CD8-positive, alpha-beta T cell (primary cell): ENCODE measurements at places on chromosomes 2 and 18.

DNA sequence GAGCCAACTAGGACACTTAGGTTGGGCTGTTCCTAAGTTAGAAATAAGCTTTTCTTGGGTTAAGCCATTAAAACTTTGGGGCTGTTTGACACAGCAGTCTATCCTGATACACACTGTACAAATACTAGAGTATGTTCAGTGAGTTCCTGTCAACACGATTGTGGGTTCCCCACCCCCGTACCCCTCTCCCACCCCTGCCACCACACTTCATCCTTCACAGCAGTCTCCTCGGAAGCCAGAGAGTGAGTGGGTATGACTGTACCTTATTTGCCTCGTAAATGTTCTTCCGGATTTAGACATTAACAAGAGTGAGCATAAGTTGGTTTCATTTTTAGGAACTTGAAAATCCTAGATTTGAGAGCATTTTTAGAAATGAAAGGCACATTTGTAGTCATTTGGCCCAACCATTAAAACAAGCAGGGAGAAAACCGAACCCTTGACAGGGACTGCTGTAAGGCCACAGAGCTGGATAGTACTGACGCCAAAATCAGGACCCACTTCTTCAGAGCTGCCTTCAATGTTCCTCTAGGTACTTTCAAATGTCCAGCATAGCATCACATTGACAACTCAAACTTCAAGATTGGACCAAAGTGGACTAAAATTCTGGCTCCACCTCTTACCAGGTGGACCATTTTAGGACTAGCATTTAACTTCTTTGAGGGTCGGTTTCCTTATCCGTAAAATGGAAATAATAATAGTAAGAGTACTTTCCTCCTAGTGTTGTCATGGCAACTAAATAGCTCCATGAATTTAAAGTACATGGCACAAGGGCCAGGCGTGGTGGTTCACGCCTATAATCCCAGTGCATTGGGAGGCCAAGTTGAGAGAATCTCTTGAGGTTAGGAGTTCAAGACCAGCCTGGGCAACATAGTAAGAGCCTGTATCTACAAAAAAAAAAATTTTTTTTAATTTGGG, 166.3 kb upstream of the SERTAD2 start:
- peak; percentile 43 for DNase-seq

- DNase-seq = no peak
These were observed 263.9 kb downstream of the GLI2 start for GRCh38 chr2:120999377-121000097.

DNA sequence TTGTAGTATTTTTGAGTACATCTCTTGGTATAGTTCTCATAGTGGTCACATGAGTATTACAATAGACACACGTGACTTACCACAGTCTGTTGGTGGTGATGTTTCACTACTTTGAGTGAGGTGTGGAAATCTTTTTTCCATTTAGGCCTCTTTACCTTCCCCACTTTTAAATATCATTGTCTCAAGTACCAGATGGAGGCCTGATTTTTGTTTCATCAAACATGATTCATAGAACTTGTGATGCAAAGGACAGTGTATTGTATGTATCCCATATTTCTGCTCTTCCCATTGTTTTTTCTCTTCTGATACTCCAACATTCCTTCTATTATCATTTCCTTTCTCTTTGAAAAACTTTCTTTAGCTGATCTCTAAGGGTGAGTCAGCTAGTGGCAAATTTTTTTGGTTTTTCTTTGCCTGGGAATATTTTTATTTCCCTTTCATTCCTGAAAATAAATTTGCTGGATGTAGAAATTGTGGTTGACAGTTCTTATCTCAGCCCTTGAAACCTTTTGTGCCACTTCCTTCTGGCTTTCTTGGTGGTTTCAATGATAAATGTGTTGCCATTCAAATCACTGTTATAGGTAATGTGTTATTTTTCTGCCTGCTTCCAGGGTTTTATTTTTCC, 32.8 kb downstream of the RFX8 start:
- no peak for DNase-seq

DNA sequence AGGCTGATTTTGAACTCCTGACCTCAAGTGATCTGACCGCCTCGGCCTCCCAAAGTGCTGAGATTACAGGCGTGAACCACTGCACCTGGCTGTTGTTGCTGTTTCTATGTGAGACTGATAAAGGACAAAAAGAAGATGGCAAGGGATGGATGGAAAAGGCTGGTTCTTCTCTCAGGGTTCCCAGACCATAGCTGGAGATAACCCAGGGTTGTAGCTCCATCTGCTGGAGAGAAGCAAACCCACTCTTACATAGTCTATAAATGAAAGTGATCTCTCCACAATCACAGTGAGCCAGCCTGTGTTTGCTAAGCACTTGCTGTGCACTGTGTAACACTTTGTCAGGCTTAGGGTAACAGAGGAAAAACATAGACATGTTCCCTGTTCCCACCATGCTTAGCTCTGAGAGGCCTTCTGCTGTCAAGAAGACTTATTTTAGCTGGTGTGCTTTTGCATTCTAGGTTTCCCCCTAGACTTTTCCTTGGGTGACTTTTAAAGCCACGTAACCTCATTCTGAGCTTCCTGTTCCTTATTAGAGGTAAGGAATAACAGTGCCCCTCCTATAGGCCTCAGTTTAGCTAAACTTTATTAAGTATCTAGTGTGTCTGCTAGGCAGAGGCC, 49.7 kb downstream of the LIMS1 start:
- peak; percentile 30 for DNase-seq

- no peak for DNase-seq
These were observed 428 bp downstream of the TCF4 start for GRCh38 chr18:55587418-55588110.

GRCh38 chr2:217058791-217059755, 199.2 kb upstream of the TNP1 start:
- no peak for DNase-seq

DNA sequence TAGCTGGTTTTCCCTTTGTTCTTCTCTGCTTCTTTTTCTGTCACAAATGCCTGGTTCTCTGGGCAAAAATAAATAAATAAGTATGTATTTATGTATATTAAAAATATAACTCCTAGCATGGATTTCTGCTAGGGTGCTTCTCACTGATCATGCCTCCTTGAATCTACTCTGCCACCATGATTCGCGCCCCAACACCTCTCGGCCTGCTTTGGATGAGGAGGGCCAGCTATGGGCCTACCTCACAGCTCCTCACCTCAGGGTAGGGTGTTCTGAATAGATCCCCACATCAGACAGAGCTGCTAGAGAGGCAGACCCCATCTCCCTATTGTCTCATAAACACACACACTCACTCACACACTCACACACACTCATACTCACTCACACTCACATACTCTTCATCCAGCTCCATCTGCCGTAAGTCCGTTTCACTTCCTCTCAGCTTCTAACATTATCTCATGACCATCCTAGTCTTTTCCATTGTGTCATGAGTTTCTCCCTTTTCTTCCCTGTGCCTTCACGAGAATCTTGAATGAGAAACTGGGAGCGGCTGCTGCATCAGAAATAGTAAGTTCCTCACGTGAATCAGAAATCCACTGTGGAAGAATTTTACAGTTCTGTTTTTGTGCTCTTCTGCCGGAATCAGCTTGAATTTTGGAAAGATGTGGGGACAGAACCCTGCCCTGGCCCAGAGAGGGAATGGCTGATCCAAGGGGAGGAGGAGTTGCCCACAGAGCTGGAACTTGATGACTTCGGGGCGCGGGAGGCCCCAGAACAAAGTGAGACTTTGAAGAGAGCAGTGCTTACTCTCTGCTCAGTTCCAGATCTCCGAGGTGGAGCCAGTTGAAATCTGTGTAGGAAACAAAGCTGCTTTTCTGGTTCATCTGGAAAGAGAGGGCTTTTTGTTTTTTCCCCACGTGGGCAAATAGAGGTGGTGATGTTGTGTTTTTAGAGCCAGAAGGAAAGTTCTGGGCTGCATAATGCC, 20.9 kb downstream of the ANXA4 start:
- DNase-seq = no peak

GRCh38 chr2:147554521-147555107, 290.2 kb upstream of the ACVR2A start:
- DNase-seq = no peak

DNA sequence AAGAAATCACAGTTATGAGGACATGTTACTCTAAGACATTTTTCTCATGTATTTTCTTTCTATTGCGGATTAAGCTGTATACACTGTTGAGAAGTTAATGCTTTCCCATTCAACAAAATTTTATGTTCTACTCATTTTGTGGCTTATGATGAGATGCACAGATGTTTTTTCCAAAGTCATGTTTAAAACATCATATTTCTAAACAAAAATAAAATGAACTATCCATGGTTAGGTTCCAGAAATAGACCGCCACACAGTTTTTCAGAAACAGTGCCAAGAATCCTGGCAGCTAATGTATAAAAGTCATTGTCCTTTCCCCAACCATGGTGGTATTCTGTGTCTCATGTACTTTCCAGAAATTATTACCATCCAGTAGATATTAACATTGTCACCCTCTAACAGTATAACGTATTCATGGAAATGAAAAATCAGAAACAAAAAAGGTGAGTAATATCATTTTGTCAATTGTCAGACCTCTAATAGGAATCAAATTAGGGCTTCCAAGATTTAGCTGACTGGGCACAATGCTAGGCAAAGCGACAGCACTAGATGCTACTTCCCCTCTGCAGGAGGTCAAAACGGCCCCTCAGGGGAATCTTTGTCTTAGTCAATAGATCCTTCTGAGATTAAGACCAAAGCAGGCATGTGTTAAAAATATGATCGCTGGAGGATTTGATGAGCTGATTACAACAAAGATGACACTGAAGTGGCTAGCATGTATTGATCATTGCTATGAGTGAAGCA, 54.4 kb upstream of the ZNF397 start:
- DNase-seq = no peak

DNA sequence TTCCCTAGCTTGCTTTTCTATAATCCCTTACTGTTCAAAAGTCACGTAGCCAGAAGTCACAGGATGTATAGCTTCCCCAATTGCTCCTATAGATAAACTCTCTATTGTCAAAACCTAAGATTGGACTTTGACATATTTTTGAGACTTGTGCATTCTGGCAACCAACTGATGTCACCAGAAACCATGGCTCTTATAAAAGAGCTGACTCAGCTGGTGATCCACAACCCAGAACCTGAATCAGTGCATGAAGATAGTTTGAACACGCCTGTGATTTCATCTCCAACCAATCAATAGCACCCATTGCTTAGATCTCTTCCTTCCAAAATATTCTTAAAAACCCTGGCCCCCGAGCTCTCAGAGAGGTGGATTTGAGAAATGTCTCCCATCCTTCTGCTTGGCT, 639.9 kb upstream of the PIK3C3 start:
- DNase-seq = no peak

- no peak for DNase-seq
These were observed 37.3 kb upstream of the DNAH7 start for GRCh38 chr2:196105951-196106350.

GRCh38 chr18:76448256-76449110, 46.6 kb downstream of the ZNF516 start:
- no peak for DNase-seq

- no peak for DNase-seq
These were observed 210.1 kb upstream of the STON1 start for GRCh38 chr2:48319863-48320262.

- no peak for DNase-seq
These were observed 60.6 kb downstream of the CAB39 start for GRCh38 chr2:230773039-230773773.

DNA sequence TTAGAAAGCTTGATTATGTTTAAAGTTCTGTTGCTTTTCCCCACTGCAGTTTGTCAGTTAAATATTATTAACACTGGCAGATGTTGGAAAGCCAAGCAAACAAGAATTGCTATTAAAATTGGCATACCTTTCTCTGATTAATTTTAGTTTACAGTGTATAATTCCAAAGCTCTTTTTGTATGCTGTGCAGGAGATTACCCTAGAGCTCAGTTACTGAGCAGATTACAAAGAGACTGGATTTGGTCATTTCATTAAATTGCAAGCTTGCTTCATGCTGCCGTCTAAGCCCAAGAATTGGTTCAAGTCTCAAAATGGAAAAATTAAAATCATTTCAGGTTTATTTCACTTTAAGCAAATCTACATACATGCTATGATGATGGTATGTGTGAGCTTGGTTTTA, 2.3 kb downstream of the ASAP2 start:
- DNase-seq = no peak

DNA sequence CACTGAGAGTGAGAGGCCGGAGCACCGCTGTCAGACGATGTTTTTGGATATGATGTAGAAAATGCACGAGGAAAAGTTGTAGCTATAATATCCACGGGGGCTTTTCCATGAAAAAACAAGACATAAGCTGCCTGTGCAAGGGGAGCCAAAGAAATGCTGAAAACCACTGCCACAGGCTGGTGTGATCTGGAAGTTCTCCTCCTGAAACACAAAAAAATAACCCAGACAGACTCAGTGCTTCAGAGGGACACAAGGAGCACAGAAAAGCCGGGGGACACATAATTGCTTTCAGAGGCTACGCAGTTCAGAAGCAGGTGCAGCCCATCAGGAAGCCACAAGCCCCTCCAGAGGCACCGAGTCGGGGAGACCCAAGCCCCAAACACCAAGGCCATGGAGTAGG, 98.2 kb downstream of the ZNF516 start:
- no peak for DNase-seq

- DNase-seq = no peak
These were observed 295.9 kb upstream of the CRIM1 start for GRCh38 chr2:36059691-36060090.

DNA sequence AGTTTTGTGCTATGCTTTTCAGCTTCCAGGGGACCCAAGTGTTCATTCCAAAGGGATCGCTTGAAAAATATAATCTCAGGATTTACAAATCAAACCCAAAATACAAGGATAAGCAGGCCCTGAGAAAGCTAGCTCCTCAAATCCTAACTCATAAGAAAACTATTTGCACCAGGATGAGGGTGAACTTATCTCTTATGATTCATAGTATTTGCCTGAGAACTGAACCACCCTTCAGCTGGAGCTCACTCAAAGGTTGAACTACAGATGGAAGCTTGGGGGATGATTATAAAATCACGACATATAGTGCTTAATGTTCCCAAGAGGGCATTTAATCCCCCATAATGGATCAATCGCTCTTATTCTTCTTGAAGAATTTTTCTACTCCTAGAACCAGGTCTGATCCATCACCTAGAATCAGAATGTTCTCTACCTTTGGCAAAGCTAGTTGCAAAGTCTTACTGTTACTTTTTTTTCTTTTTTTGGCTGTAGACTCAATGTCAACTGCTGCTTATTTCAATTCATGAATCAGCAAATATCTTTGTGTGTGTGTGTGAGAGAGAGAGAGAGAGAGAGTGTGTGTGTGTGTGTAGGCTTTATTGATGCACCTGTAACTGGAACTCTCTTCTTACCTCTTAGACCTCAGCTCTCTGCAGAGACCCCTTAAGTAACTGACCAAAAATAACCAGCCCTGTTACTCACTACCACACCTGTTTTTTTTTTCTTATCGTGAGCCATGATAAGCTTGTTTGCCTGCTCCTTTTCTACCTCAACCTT, 44.8 kb downstream of the ARL4C start:
- peak; percentile 55 for DNase-seq

DNA sequence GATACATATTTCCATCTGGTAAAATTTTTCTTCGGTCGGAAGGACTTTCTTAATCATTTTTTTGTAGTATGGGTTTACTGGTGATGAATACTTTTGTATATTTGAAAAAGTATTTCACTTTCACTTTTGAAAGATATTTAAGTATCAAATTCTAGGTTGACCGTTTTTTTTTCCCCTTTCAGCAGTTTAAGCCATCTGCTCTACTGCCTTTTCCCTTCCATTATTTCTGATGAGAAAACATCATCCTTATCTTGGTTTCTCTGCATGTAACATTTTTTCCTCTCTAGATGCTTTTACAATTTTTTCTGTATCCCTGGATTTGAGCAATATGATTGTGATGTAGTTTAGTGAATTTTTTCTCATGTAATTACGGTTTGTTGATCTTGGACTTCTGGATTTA, 87.0 kb downstream of the MTX2 start:
- no peak for DNase-seq
